ENCODE measurements at places on chromosomes 2 and 18.

DNA sequence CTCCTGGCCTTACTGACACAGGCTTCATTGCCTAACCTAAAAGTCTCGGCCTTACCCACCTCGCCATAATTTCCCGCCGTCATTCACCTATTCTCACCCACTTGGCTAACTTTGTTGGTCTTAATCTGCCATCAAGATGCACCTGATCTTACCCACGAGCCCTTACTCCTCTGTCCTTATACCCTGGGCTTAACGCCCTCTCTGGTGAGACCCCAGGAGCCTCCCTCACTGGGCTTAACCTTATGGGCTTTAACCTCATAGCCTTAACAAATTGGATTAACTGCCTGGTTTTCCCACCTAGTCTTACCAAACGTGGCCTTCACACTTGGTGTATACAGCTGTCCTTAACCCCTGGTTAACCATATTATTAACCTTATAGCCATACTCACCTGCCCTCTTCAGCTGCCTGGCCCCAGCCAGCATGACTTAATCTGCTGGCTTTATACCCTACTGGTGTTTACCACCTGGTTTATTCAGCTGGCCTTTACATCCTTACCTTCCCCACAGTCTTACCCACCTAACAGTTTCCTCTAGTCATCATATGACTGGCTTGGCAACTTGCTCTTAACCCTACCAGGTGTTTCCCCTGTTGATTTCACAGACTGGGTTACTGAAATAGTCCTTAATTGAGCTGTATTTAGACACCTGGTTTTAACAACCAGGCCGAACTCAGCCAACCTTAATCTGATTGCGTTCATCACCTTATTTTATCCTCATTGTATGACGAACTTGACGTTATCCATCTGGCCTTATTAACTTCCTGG, 132.0 kb upstream of the ZSWIM2 start:
- no peak for DNase-seq

- no peak for DNase-seq
Measured at GRCh38 chr2:58957188-58957840, 716.2 kb upstream of the FANCL start.

- no peak for DNase-seq
Measured at GRCh38 chr2:80852808-80853139, 548.2 kb upstream of the LRRTM1 start.

DNA sequence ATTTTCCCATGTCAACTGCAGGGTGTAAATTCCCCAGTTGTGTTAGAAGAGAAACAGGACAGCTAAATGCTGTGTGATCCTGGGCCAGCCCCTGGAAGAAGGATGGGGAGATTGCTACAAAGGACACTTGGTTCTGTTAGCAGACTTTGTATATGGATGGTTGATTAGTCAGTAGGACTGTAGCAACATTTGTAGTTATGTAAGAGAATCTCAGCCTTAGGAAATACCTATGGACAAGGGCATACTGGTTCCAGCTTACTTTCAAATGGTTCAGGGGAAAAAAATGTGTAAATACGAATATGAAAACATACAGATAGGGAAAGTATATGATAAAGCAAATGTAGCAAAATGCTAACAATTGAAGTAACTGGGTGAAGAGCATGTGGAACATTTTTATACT, 47.6 kb downstream of the GNAL start:
- DNase-seq: no peak

GRCh38 chr18:55483266-55483871, 104.6 kb downstream of the TCF4 start:
- DNase-seq: no peak

DNA sequence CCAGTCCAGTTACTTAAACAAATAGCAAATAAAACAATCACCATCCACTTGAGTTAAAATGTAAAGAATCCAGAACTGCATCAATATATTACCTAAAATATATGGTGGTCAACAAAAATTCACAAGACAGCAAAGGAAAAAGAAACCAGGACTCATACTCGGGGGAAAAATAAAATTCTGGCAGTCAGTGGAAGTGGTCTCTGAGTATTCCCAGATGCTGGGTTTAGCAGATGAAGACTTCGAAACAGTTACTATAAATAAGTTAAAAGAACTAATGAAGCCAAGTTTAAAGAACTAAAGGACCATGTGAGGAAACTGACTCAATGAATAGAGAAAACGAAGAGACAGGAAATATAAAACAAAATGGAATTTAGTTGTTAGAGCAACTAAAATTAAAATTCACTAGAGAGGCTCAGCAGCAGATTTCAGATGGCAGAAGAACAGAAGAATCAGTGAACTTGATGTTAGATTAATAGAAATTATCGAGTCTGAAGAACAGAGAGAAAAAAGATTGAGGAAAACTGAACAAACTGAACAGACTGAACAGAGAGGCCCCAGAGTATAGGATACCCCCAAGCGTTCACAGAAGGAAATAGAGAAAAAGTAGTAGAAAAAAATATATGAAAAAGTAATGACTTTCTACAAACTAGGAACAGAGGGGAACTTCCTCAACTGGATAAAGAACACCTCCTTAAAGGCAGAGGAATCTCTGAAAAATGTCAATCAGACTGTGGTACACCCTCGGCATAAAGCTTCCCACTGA, 27.9 kb downstream of the MGAT4A start:
- no peak for DNase-seq

Data from NCI-H446 (cell line).